Left lung (tissue), 14 donors: ENCODE measurements at places on chromosomes 1 and 21.
A peak's percentile ranks its signal among the peaks of the same experiment; 100 is the strongest.

DNA sequence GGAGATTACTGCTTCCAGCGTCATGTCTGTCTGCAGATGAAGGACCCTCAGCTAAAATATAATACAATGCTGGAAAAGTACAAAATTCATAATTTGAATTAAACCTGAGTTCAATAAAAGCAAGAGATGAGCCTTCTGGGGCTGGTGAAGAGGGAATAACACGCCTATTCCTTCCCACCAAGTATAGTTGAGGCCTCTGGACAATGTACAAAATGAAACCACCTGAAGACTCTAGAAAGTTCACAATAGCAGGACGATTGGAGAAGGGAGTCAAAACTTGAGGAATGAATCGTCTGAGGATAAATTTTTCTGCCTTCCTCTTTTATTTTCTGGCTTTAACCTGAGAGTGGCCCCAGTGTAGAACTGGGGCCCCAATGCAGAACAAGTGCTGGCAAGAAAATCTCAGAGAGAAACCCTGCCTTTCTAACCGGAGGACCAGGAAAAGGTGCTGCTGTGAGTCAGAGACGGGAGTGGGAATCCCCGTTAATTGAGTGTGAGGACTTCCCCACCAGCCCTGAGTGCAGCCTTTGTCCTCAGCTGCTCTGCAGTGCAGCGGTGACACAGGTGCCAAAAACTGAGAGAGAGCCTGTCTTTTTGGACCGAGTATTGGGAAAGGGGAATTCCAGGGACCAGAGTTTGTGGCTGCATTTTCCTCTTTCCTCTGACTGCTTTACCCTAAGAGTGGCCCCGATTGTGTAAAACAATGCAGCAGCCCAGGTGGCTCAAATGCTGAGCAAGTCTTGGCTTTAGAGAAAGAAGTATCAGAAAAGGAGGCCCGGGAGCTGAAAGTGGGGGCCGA lies 264.9 kb downstream of the DYRK1A start:
- H3K4me1 ChIP-seq = no peaks in the 10 kb centered on the region
- no peak for DNase-seq
- no peak overlapping the region for H3K27ac ChIP-seq
- no peaks in the 10 kb centered on the region for H3K36me3 ChIP-seq
- H3K27me3 ChIP-seq = peaks cover 3% of the 10 kb centered on the region

DNA sequence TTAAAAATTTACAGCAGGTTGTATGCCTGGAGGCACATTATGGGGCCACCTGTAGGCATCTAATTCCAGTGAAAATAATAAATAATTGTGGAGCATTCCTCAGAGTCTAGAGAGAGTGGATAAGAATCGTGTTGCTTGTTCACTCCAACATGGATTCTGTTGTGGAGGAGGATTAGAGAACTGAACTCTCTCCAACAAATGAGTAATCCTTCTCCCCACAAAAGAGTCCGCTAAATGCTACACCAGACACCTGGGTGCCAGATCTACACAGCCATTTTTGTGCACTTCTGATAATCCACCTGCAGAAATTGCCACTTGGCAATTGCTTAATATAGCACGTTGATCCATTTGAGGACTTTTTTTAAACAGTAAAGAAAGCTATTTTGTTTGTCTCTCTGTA lies 113.7 kb upstream of the DPYD start:
- no peaks in the 10 kb centered on the region for H3K4me1 ChIP-seq
- no peak overlapping the region for H3K27ac ChIP-seq
- no peaks in the 10 kb centered on the region for H3K27me3 ChIP-seq
- no peak overlapping the region for H3K4me3 ChIP-seq
- no peak for DNase-seq

- H3K4me1 ChIP-seq = no peaks in the 10 kb centered on the region
- no peaks in the 10 kb centered on the region for H3K36me3 ChIP-seq
- H3K4me3 ChIP-seq = no peak overlapping the region
- no peak for DNase-seq
- no peak overlapping the region for H3K27ac ChIP-seq
Measured at GRCh38 chr1:193462629-193463320, 276.4 kb upstream of the B3GALT2 start.

DNA sequence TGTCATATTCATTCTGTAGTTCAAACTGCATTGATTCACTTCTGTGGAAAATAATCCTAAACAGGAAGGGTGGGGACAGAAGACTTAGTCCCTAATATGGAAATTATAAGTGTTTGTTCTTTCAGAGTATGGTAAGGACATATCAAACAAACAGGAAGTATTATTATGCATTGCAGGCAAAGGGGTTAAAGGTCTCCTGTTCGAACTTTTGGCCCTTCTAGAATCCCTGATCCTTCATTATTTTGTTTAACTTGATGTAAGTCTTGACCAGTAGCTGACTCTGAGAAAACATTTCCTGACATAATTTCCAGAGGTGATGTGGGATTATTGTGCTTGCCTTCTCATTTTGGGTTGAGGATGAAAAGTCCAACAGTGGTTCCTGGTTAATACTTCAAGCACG lies 215.4 kb upstream of the ADGRL2 start:
- H3K4me1 ChIP-seq = peaks cover 12% of the 10 kb centered on the region
- H3K4me3 ChIP-seq = no peak overlapping the region
- H3K27ac ChIP-seq = no peak overlapping the region

GRCh38 chr21:46381541-46381940 lies 57.6 kb downstream of the PCNT start:
- H3K36me3 ChIP-seq = peaks cover 57% of the 10 kb centered on the region
- H3K27me3 ChIP-seq = no peaks in the 10 kb centered on the region
- no peaks in the 10 kb centered on the region for H3K4me1 ChIP-seq
- no peak overlapping the region for H3K27ac ChIP-seq

DNA sequence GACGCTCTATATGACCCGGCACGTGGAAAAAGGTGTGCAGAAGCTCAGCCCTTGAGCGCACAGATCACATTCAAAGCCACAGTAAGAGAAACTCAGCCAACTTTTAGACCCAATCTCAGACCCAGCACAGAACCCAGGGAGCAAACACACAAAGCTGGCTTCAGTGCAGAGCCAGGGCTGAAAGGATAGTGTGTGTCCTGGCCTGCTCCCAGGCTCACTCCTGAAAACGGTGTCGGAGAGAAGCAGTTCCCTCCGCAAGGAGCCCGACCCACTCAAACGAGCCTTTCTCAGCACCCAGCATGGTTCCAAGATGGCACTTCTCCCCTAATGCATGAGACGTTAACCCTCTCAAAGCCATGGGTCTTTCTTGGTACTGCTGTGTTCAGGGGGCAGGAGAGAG lies 39.6 kb downstream of the CASZ1 start:
- peaks cover 21% of the 10 kb centered on the region for H3K4me1 ChIP-seq
- H3K27me3 ChIP-seq = no peaks in the 10 kb centered on the region
- DNase-seq = no peak
- no peaks in the 10 kb centered on the region for H3K36me3 ChIP-seq
- H3K4me3 ChIP-seq = no peak overlapping the region

GRCh38 chr1:209728466-209728865 lies 23.8 kb downstream of the HSD11B1 start:
- no peaks in the 10 kb centered on the region for H3K36me3 ChIP-seq
- H3K4me1 ChIP-seq = no peaks in the 10 kb centered on the region
- no peak overlapping the region for H3K27ac ChIP-seq
- H3K4me3 ChIP-seq = no peak overlapping the region
- no peaks in the 10 kb centered on the region for H3K27me3 ChIP-seq

DNA sequence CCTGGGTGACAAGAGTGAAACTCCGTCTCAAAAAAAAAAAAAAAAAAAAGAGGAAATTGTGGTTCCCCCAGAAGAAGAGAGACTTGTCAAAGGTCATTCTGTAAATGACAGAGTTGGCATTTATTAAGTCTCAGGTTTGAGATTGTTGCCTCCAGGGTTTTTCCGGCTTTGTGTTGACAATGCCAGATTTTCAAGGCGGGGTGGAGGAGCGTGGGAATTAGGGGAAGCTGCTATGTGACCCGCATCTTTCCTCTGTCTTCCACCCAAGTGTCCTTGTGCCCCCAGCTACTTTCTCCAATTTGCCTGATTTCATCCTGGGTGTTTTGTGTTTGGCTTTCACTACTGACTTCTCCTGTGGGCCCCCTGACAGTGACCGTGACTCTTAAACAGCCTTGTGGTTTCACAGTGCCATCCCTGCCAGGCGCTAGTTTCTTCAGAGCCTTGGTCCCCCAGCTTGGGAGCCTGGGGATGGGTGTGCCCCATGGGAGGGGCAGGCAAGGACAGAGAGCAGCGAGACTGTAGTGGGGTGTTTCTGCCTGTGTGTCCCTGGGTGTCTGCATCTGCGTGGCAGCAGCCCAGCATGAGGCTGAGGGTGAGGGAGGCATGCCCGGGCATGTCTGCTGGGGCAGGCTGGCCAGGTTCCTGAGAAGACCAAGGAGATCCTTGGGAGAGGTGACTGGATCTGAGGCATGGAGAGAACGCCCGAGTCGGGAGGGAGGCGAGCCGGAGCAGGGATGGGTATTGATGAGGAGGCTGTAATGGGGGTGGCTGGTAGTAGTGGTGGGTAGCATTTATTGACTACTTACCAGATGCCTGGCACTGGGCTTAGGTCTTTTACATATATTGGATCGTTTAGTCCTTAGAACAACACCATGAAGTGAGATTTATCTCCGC lies 46.3 kb downstream of the IER5 start:
- peaks cover 68% of the 10 kb centered on the region for H3K4me1 ChIP-seq
- no peaks in the 10 kb centered on the region for H3K36me3 ChIP-seq

DNA sequence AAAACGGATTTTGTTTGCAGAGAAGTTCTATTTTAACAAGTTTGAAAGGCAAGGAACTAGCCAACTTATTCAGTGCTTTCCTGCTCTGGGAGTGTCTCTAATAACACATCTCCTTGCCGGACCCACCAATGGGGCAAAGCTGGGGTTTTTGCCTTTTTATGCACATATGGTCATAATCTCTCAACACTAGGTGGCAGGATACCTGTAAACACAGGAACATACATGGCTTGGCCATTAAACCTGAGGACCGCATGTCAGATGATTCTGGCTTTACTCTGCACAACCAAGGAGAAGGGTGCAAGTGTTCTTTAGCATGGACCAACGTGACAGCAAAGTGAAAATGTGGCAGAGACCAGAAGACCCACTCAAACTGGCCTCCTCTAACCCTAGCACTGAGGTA lies 4.9 kb downstream of the TMEM9 start:
- DNase-seq = no peak
- peaks cover 46% of the 10 kb centered on the region for H3K36me3 ChIP-seq
- no peak overlapping the region for H3K27ac ChIP-seq
- no peaks in the 10 kb centered on the region for H3K27me3 ChIP-seq

GRCh38 chr1:237219751-237220642 lies 178.0 kb downstream of the RYR2 start:
- H3K27ac ChIP-seq = no peak overlapping the region
- H3K36me3 ChIP-seq = no peaks in the 10 kb centered on the region
- no peaks in the 10 kb centered on the region for H3K4me1 ChIP-seq
- DNase-seq = no peak

- H3K27me3 ChIP-seq = no peaks in the 10 kb centered on the region
- H3K27ac ChIP-seq = peak overlapping the region; percentile 86
- H3K36me3 ChIP-seq = no peaks in the 10 kb centered on the region
- H3K4me3 ChIP-seq = peak overlapping the region; percentile 28
- H3K4me1 ChIP-seq = peaks cover 6% of the 10 kb centered on the region
Measured at GRCh38 chr1:99647490-99647889, 1.6 kb downstream of the PALMD start.

GRCh38 chr1:51969038-51969705 lies 21.3 kb downstream of the RAB3B start:
- peaks cover 75% of the 10 kb centered on the region for H3K27me3 ChIP-seq
- DNase-seq = no peak
- H3K27ac ChIP-seq = no peak overlapping the region
- H3K36me3 ChIP-seq = no peaks in the 10 kb centered on the region
- no peaks in the 10 kb centered on the region for H3K4me1 ChIP-seq
- no peak overlapping the region for H3K4me3 ChIP-seq

DNA sequence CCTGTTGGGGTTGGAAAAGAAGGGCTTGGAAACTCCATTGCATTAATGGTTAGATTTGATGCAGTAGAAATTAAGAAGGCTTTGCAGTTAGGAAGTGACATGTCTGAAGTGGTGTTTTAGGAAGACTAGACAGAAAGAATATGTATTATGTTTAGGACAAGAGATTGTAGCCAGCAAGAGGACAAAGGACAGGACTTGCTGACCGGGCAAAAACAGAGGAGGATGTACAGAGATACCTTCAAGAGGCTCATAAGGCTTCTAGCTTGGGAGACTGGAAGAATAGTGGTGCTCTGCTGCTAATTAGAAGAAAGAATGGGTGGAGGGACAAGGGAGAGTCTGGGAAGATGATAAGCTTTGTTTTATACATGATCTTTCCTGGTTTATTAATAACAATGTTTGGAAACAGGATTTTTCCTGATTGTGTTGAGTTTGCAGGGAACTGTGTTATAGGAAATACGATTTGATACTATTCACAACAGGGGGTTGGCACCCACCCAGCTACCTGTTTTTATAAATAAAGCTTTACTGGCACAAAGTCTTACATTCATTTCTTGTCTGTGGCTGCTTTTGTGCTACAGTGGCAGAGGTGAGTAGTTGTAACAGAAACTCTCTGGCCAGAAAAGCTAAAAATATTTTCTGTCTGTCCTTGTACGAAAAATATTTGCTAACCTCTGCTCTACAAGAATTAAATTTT lies 37.1 kb upstream of the TMCO2 start:
- H3K27ac ChIP-seq = no peak overlapping the region
- no peaks in the 10 kb centered on the region for H3K4me1 ChIP-seq
- H3K4me3 ChIP-seq = no peak overlapping the region
- DNase-seq = no peak
- no peaks in the 10 kb centered on the region for H3K36me3 ChIP-seq

- H3K27me3 ChIP-seq = no peaks in the 10 kb centered on the region
- H3K4me3 ChIP-seq = no peak overlapping the region
Measured at GRCh38 chr1:114379987-114380386, 131.0 kb downstream of the TRIM33 start.

DNA sequence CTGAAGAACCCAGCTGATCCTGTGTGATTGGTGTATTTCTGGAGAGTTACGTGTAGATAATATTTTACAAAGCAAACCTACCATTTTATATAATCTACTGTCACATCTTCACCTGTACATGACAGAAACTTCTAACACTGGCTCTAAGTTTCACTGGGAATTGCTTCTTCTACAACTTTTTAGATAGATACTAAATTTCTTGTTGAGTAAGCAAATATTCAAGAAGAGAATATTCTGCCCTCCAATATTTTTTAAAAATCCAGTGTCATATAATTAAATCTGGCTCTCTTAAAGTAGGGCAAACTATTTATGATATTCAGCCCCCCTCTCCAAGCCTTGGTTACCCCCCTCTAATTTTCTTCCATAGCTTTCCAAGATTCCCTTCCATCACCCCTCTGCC lies 50.1 kb downstream of the MROH9 start:
- no peaks in the 10 kb centered on the region for H3K4me1 ChIP-seq
- H3K4me3 ChIP-seq = no peak overlapping the region
- no peak overlapping the region for H3K27ac ChIP-seq
- no peak for DNase-seq
- no peaks in the 10 kb centered on the region for H3K27me3 ChIP-seq
- H3K36me3 ChIP-seq = no peaks in the 10 kb centered on the region

GRCh38 chr1:90622666-90623065 lies 94.4 kb downstream of the BARHL2 start:
- no peaks in the 10 kb centered on the region for H3K27me3 ChIP-seq
- no peaks in the 10 kb centered on the region for H3K4me1 ChIP-seq
- no peak overlapping the region for H3K4me3 ChIP-seq
- no peaks in the 10 kb centered on the region for H3K36me3 ChIP-seq
- H3K27ac ChIP-seq = no peak overlapping the region
